RWPE2 (cell line): ENCODE measurements at places on chromosomes 12 and 14.

DNA sequence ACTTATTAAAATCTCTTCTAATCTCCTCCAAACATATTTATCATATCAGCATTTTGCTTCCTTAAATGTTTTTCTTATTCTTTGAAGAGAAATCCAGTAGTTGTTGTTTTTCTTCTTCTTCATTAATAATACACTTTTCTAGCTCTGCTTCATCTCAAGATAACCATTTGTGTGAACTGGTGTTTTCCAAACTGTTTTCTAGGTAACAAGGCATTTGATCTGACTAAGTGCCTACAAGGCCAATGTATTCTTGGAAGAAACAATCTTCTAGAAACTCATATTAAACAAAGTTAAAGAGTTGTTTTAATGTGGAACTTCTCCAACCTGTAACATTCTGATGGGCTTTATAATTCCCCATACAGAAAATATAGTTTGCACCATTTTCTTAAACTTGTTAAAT is 30.8 kb upstream of the IFNG start:
- no peak for DNase-seq

- no peak for DNase-seq
Observed at GRCh38 chr14:92529903-92530302, 16.3 kb downstream of the RIN3 start.

- no peak for DNase-seq
Observed at GRCh38 chr12:53423597-53423996, at the start of gene AMHR2. AMHR2 (plus strand) TSS chr12:53423855; CDS start chr12:53423935, 80 bp downstream.

DNA sequence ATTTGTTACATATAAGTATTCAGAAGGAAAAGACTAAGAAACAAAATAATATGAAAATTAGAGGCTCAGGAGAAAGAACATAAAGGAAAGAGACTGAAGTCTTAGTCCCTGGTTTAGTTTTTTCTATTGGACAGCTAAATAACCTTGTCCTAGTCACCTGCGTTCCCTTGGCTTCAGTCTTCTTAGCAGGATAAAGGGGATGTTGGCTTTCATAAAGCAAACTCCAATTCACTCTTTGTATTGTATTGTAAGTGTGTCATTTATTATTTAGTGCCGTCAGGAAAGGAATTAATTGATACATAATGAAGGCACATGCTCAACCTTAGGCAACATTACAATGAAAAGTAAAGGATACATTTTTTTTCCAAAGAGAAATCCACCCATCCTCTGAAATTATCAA is 190.3 kb upstream of the PPFIA2 start:
- no peak for DNase-seq

DNA sequence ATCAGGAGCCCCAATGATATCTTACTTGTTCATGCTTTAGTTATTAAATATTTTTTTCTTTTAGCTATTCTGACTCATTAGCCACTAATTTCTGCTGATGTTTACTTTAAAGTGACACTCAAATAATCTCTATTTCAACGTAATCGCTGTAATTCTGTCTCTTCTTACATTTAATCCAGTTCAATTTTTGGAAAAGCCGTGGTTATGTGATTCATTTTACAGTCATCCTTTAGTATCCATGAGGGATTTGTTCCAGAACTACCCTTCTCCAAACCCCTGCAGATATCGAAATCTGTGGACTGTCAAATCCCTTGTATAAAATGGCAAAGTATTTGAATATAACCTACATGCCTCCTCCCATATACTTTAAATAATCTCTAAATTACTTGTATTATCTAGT is 1103.4 kb downstream of the LRFN5 start:
- DNase-seq: no peak
